AG09319 (cell line): ENCODE measurements at places on chromosomes 1 and 21.

DNA sequence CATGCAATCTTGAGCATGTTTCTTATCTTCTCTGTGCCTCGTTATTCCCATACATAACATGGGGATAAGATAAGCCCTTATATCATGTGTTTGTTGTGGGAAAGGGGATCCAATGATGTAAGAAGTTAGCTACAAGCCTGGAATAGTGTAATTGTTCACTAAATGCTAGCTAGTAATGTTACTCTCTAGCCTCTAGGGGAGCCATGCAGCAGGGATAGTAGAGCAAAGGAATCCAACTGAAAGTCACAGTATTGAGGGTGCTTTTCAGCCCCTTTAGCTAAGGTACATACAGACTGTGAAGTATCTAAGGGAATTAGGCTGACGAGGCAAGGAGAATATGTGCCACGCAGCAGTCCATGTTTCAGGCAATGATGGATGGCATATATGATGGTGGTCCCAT is 46.9 kb downstream of the IL23R start:
- DNase-seq: no peak

DNA sequence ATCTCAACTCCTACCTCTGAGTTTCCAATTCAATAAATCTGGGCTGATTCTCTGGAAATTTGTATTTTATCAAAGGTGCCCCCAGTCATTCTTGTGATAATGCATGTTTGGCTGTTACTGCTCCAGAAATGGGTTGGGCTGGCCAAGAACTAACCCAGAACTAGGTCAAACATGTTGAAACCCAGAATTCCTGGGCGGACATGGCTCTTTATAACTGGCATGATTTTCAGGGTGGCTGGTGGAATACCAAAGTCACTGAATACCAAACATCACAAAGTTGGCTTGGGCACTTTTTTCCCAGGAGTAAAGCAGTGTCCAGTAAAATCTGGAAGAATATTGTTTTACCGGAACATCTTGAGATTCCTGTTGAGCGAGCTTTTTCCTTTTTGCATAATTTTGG is 89.4 kb upstream of the S1PR1 start:
- DNase-seq: no peak

DNA sequence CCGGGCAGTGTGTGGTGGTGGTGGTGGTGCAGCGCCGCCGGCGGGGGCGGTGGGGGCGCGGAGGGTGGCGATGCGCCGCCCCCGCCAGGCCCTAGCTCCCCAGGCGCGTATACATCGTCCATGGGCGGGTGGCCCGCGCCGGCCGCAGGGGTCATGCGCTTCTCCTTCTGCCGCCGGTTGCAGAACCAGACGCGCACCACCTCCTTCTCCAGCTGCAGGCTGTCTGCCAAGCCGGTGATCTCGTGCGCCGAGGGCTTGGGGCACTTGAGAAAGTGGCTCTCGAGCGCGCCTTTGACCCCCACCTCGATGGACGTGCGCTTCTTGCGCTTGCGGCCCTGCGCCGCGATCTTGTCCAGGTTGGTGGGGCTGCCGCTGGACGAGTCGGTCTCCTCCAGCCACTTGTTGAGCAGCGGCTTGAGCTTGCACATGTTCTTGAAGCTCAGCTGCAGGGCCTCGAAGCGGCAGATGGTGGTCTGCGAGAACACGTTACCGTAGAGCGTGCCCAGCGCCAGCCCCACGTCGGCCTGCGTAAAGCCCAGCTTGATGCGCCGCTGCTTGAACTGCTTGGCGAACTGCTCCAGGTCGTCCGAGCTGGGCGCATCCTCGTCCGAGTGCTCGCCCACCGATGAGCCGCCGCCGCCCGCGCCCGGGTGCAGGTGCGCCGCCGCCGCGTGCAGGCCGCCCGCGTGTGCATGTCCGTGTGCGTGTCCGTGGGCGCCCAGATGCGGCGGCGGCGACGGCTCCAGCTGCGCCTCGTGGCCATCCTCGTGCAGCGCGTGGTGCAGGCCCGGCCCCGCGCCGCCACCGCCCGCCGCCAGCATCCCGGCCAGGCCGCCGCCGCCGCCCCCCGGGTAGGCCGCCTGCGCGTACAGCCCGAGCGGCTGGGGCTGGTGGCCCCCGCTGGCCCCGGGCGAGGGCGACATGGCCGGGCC is 926 bp downstream of the POU3F1 start:
- DNase-seq: no peak

DNA sequence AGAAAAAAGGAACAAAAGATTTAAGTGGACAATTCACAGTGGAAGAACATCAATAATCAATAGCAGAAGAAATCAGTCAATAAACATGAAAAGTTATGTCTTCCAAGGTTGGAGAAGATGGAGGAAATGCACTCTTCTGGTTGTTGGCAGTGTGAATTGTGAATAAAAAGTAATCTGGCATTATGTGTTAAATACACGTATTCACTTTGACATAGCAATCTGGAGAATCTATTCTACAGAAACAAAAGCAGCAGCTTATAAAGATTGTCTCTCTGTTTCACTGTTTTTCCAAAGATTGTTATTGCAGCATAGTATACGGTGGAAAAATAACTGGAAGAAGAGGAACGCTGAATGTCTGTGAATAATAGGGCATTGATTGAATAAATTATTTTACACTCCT is 169.4 kb downstream of the NEK7 start:
- no peak for DNase-seq

DNA sequence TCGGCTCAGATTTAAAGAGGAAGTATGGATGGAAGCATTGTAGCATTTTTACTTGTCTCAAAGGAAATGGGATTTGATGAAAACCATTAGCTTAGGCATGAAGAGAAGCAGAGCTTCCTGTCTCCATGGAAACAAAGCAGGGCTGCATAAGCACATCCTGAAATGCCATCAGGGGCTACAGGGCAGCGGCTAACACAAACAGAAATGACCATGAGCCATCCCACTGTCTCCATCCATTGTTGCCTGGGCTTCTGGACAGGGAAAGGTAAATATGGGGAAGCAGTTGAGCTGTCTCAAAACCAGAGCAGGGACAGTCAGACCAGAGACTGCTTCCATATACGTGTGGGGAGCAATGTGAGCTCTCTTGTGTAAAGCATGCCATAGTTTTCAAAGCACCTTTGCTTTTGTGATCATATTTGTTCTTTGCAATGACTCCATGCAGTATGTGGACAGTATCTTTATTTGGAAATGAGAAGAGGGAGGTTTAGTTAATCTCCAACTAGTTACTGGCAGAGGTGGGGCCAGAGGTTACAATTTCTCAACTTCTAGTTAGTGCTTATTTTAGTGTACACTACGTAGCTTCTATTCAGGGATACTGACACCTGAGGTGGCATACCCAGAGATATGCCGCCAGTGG is 176.1 kb downstream of the CACNA1E start:
- DNase-seq: no peak

- no peak for DNase-seq
Measured at GRCh38 chr1:6731905-6732304, 30.3 kb upstream of the DNAJC11 start.

DNA sequence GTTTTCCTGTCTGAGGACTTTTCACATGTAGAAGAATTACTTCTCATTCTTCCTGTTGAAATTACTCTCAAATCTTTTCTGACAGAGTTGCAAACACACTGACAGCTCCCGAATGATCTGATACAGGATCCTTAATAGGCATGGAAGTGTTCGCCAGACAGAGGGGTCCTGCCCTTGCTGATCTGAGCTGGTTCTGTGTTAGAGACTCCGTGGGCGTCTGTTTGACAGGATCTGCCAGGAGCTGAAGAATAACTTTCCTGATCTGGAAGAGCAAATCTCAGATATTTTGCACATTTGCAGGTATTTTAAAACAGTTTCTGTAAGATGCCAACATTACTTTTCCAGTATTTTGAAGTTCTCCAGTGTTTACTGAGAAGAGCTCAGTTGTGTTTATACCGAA is 202.3 kb downstream of the DYRK1A start:
- no peak for DNase-seq

GRCh38 chr1:29298246-29298645 is 61.9 kb downstream of the PTPRU start:
- no peak for DNase-seq

DNA sequence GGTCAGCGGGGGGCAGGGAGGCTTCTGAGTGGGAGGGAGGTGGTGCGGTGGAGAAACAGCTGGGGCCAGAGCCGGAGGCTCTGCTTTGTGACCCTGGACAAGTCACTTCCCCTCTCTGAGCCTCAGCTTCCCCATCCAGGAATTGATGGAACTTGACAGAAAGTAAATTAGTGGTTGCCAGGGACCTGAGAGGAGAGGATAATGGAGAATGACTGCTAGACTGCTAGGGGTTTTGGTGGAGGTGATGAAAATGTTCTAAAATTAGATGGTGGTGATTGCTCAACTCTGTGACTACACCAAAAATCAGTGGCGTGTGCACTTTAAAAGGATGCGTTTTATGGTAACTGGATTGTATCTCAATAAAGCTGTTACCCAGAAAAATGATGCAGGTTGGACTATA is 100.9 kb downstream of the ARHGEF10L start:
- DNase-seq: no peak

DNA sequence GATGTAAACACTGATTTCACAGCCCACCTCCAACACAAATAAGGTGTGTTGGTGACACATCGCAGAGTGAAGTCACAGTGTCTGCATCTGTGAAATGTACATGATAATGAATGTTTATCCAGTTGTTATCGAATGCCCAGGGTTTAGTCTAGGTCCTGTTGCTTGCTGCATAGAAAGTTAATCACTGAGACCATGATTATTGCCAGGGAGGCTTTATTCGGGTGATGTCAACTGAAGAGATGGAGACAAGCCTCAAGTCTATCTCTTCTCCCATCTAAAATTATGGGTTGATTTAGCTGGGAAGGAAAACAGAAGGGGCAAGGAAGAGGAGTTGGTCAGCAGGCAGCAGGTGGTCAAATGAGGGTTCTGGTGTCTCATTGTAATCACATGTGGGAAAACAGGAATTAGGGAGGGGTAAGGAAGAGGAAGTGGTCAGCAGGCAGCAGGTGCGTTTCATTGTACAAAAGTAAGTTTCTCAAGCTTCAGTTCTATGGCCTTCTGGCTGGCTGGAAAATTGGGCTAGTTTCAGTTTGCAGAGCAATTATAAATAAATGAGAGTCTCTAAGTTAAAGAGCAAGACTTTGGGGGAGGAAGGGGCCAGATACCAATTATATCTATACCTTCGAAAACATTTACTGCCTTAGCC is 146.3 kb upstream of the DNAH14 start:
- DNase-seq: no peak

GRCh38 chr21:29940361-29940760 is 565 bp upstream of the GRIK1 start:
- DNase-seq: no peak

DNA sequence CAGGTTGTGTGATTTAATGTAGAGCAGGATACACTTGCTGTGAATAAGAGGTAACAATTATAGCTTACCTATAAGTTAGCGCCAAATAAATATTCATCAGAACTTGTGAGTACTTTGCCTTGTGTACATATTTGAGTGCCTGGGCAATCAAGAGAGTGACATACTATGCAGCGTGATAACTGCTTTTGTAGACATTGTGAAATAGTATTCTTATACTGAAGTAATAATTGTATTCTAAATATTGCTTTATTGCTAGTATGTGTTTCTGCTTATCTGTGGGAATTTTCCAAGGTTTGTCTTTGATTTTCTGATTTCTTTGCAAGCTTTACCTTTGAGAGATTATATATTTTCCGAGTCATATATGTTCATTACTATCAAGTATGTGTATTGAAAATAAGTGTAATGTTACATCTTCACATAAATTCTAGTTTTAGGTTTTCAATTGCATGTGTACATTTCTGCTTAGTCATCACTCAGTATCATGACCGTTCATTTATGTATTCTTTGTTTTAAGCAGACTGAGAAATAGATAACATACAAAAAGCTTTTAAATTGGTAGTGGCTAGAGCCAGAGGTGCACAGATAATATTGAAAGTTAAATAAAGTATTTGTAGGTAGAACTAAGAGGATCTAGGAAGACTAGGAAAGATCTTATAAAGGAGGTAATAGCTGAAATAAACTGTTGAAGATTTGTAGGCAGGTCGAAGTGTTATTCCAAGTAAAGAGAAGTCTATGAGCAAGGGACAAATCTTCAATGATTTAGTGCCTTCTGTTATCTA is 19.5 kb downstream of the USP25 start:
- DNase-seq: no peak

DNA sequence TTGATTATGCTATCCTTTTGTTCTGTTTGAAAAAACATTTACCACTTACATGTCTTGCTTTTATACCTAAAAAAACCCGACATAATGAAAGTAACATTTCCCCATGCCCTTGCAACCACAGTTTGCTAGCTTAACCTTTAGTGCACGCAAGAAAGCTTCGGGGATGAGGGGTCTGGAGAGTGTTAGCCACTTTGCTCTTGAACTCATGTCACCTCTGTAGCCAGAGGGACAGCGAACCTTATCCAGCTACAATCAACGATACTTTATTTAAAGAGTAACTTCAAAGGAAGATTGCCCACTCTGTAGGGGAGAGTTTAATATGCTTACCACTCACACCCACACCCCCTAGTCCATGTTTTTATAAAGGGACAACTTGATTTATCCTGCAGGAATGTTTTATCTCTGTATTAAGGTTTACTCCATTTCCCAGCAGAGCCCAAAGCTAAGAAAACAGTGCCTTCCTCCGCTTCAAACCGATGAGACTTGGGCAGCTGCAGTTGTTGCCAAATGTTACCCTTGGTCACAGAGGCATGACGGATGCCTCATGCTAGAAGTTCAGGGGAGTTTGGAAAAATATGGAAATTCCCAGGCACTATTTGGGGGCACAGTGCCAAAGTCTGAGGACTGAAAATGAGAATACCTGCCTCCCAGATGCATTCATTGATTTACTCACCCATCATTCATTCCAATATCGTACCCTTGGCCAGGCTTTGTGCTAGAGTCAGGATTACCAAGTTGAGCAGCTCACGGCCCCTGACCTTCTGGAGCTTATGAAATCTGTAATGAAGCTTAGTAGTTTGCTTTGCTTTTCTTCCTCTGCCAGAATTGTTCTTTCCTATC is 61.4 kb upstream of the VCAM1 start:
- no peak for DNase-seq

- DNase-seq: no peak
Measured at GRCh38 chr21:46297338-46298271, 11.5 kb downstream of the YBEY start.

- no peak for DNase-seq
Measured at GRCh38 chr1:57638239-57638638, 214.4 kb upstream of the DAB1 start.

DNA sequence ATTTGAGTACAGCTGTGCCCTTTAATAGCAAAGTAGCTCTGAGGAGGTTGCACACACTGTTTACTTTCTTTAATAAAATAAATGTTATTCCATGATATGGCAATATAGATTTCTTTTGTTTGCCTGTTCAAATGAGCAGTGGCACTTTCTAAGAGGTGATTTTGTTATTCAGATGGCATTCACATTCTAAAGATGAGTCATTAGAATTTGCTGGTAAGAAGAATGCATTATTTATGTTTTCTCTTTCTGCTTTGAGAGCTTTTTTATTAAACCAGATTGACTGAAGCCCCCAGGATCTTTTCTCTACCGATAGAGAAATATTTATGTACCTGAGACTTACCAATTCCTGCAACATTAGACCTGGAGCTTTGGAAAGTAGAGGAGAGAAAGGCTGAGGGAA is 11.2 kb upstream of the LEPR start:
- DNase-seq: no peak

DNA sequence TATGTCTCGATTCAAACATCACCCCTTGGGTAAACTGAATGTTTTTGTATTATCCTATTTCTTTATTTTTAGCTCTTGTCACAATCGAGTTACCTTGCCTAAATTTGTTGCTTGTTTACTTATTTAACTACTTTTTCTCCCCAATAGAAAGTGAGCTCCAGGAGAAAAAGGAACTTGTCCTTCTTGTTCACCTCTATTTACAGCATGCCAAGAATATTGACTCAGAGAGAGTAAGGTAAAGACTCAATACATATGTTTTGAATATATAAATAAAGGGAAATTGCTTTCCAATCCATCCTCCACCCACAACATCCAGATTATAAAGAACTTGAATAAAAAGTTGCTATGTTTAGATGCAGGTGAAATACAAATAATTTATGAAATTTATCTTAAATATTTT is 107.3 kb upstream of the PDC start:
- DNase-seq: no peak
